ENCODE measurements at places on chromosomes 2 and 18.

GRCh38 chr18:9117980-9118841, 15.7 kb downstream of the NDUFV2 start:
- no peak for DNase-seq

- DNase-seq = no peak
Measured at GRCh38 chr2:33110461-33110860, 163.7 kb downstream of the LTBP1 start.

- DNase-seq = no peak
Measured at GRCh38 chr2:207184768-207185167, 19.0 kb upstream of the KLF7 start.

DNA sequence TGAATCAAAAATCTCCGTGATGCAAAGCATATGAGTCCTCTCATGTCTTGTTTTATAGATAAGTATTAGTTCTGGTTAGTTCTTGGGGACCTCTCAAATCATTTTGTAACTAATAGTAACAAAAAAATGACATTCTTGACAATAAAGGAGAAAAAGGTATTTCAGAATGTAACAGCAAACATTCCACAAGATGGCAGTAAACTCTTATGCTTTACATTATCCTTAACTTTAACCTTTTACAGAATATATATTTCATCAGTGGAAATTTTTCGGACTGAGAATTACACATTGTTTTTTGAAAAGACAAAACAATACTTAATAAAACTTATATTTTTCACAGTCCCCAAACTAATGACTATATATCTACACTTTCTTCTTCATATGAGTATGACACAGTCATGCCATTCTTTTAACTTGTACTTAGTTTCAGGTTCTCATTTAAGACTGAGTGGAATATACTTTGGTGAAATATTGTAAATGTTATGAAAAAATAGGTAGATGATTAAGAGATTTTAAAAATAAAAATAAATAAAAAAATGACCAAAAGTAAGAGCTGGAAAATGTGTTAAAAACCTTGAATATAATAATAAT, 142.9 kb upstream of the NXPH2 start:
- DNase-seq = no peak

GRCh38 chr2:79025421-79025820, at the start of gene REG3G:
REG3G (plus strand) TSS chr2:79025702; CDS start chr2:79026094, 392 bp downstream.
- no peak for DNase-seq

- no peak for DNase-seq
Measured at GRCh38 chr2:47900857-47901256, 5.4 kb downstream of the FBXO11 start.

- DNase-seq = no peak
Measured at GRCh38 chr2:227821043-227821942, 7.7 kb downstream of the CCL20 start.

DNA sequence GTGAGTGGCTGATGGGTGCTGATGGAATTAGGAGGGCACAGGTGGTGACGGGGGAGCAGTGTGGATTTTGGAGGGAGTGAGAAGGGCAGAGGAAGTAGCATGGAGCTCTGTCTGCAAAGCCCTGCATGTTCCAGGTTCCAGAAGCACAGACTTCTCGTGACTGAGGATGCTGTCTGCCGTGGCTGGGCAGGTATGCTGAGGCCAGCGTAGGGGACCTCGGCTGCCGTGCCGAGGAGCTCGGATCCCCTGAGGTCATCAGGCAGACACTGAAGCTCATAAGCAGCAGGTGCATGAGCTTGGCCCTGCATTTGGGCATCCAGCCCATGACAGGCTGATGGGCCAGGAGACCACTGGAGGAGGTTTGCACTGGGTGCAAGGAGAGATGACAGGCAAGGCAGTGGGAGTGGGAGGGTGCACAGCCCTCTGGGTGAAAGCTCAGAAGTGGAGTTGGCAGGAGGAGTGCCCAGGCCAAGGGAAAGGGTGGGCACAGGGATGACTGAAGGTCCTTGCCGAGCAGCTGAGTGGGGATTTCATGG, 215.3 kb downstream of the SH3RF3 start:
- DNase-seq = no peak

DNA sequence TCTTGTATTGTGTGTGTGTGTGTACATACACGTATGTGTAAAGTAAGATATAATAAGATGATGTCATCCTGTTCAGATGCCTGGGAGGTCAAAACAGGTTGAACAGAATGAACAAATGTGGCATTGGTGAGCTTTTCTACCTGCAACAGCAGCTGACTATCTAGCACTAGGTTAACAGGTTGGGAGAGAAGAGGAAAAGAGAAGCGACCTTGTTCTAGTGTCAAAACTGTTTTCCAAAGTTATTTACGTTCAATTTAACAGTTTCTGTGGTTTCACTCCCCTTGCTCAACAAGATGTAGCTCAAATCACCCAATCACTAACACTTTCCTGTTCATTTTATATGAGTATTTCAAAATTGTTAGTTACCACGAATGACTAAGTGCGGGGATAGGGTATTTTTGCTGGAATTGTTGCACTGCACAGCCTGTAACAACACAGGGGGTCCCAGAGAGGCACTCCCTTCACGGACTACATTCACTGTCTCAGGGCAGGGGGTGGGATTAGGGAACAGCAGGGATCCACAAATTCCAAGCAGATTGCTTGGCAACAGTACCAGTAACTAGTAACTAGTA, 67.5 kb upstream of the DTNB start:
- no peak for DNase-seq

Measured in amygdala (tissue), 56 donors.